ENCODE measurements at places on chromosomes 16 and 17. TPM values are rescaled to one million over a fixed set of nuclear protein-coding genes. Genes with fewer than 3 reads are reported as not detected.

GRCh38 chr17:73224237-73224636 lies 31.4 kb downstream of the COG1 start:
- no peak for DNase-seq

DNA sequence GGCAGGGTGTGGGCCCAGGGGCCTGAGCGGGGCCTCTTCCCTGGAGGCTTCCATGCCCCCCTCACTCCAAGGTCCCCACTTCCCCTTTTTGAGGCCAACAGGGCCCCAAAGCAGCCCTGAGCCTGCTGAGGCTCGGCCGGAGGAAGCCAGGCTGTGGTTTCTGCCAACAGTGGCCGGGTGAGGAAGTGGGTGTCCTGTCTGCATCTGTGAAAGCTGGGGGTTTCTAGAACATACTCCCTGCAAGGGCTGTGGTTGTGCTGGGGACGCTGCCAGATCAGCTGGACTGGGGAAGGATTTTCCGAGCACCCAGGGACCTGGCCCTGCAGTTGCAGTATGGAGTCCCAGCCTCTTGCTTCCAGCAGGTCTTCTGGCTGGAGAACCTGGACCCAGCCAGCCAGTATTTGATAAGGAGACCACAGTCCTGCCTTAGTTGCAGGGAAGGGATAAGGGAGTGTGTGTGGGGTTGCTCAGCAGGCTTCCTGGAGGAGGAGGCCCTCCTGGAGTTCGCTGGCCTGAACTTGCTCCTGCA lies 15.7 kb downstream of the ADCY7 start:
- DNase-seq: no peak

Gene EVI2A
- 0.90 TPM for total RNA-seq

DNA sequence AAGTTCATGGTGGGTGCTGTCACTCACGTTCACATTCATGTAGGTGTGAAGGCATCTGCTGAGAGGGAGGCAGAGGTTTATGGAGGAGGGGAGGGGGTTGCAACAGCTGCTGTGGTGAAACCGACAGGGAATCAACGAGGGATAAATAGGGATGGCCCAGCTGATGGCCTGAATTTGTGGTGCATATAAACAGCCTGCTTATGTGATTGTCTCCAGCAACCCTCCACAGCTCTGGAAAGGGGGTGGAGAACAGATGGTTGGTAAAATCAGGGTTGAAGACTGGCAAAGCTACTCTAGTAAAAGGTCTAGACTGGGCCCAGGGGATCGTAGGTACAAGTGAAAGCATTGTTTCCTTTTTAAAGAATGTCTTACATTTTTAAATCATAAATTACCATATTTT lies 53.7 kb downstream of the IQCK start:
- no peak for DNase-seq

DNA sequence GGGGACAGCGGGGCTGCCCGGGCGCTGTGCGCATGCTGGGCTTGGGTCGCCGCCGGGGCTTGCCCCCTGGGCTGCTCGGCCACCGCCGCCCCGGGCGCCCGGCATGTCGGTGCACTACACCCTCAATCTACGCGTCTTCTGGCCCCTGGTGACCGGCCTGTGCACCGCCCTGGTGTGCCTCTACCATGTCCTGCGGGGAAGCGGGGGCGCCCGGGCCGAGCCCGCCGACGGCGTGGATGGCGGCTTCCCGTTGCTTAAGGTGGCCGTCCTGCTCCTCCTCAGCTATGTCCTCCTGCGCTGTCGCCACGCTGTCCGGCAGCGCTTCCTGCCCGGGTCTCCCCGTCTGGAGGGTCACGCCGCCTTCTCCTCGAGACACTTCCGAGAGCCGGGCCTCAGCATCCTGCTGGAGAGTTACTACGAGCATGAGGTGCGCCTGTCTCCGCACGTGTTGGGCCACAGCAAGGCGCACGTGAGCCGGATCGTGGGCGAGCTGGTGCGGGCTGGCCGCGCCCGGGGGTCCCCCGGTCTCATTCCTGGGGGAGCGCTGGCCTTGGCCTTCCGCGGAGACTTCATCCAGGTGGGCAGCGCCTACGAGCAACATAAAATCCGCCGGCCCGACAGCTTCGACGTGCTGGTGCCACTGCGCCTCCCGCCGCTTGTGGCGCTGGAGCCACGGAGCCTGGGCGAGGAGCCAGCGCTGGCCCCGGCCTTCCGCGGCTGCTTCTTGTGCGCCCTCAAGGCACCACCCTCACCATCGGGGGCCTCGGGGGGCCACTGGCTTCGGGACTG lies 789 bp downstream of the ITPRIPL2 start:
- DNase-seq: peak; percentile 68

Gene CCL8
- not detected for total RNA-seq

Measured in IMR-90 (cell line).